ENCODE measurements at places on chromosomes 2 and 18. TPM values are rescaled to one million over a fixed set of nuclear protein-coding genes. Genes with fewer than 3 reads are reported as not detected.

Gene LYG2
- 0.43 TPM for total RNA-seq

Gene LYPD6B
- 41.9 TPM for total RNA-seq

Gene ST8SIA5
- total RNA-seq, result 1.6 TPM

Gene C1QL2
- total RNA-seq, result 1.2 TPM

Gene SIGLEC15
- total RNA-seq, result not detected

- no peaks in the 10 kb centered on the region for H3K36me3 ChIP-seq
- H3K4me3 ChIP-seq, result no peak overlapping the region
- H3K27ac ChIP-seq, result no peak overlapping the region
- DNase-seq, result no peak
- peaks cover 3% of the 10 kb centered on the region for H3K4me1 ChIP-seq
Observed at GRCh38 chr18:56085551-56085950, 497.6 kb upstream of the TCF4 start.

GRCh38 chr2:172924097-172924660 is 151.5 kb upstream of the MAP3K20 start:
- peaks cover 21% of the 10 kb centered on the region for H3K4me1 ChIP-seq
- no peaks in the 10 kb centered on the region for H3K27me3 ChIP-seq
- no peak for DNase-seq
- no peak overlapping the region for H3K4me3 ChIP-seq
- no peak overlapping the region for H3K27ac ChIP-seq

DNA sequence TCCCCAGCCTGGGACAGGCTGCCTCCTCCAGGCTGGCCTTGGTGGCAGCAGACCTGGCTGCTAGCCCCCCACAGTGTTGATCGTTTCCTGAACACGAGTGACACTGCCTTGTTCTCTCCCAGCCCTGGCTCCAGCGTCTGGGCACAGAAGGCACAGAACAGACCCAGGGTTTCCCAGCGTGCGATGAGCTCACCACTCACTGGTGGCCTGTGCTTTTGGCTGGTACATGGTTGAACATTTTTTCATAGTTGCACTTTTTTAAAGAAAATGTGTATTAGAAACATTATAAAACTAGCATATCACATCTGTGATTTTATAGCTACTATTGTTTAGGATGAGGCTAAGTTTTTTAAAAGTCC is 40.9 kb downstream of the SCTR start:
- no peak for DNase-seq
- H3K27me3 ChIP-seq, result no peaks in the 10 kb centered on the region
- H3K27ac ChIP-seq, result no peak overlapping the region

- no peaks in the 10 kb centered on the region for H3K27me3 ChIP-seq
- H3K4me3 ChIP-seq, result no peak overlapping the region
- DNase-seq, result no peak
- H3K27ac ChIP-seq, result no peak overlapping the region
- no peaks in the 10 kb centered on the region for H3K4me1 ChIP-seq
- no peaks in the 10 kb centered on the region for H3K36me3 ChIP-seq
Observed at GRCh38 chr2:191087311-191087710, 63.5 kb downstream of the STAT4 start.

DNA sequence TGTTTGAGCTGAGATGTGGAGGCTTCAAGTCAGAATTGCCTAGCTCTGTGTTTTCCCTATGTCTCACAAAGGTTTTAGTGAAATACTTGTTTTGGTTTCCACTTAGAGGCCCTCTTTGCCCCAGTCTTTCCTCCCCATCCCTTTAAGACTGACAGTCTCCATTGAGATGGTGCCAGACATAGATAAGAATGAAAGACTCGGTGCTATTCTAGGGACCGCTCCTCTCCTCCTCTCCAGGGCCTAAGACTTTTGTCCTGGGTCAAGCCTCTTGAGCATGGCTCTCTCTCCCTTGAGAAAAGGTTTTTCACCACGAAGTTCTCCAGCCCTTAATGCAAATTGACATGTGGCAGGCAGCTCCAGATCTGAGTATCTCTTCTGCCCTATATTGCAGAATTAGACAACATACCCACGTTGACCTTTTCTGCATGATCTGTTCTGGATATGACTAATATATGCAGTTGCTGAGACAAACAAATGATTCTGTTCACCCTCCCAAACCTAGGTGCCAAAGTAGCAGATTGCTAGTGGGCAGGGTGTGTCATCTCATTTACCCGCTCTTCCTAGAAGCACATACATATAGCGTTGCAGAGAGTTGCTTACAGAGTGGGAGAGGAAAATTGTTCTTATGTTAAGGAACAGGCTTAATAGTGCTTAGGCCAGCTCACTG is 47.5 kb upstream of the ACSL3 start:
- no peaks in the 10 kb centered on the region for H3K4me1 ChIP-seq
- H3K4me3 ChIP-seq, result no peak overlapping the region
- H3K27me3 ChIP-seq, result no peaks in the 10 kb centered on the region
- H3K36me3 ChIP-seq, result no peaks in the 10 kb centered on the region
- no peak overlapping the region for H3K27ac ChIP-seq
- no peak for DNase-seq

GRCh38 chr2:85746321-85747004 is 7.3 kb upstream of the ATOH8 start:
- H3K4me1 ChIP-seq, result peaks cover 52% of the 10 kb centered on the region
- no peaks in the 10 kb centered on the region for H3K36me3 ChIP-seq
- DNase-seq, result no peak
- no peaks in the 10 kb centered on the region for H3K27me3 ChIP-seq
